ENCODE measurements at places on chromosomes 12 and 14.

GRCh38 chr12:76340680-76341435 lies 7.4 kb downstream of the BBS10 start:
- no peak for DNase-seq

DNA sequence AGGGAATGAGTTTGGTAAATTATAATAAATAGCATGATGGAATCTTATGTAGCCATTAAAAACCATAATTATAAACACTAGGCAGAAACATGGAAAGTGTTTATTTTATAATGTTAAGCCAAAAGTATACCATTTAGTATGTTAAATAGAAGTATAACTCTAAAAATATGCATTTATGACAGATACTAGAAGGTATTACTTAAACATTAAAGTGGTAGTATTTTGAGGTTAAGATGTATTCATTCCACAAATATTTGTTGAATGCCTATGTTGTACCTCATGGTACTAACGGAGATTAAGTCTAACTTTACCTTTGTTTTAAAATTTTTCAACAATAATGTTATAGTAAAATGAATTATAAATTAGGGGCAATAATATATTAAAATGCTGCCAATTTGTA lies 24.1 kb downstream of the TTC8 start:
- no peak for DNase-seq

GRCh38 chr12:104887452-104887851 lies 70.6 kb downstream of the SLC41A2 start:
- no peak for DNase-seq

GRCh38 chr14:68633131-68633991 lies 159.5 kb downstream of the ZFP36L1 start:
- no peak for DNase-seq

- no peak for DNase-seq
Measured at GRCh38 chr12:15605881-15606590, 183.2 kb downstream of the EPS8 start.

DNA sequence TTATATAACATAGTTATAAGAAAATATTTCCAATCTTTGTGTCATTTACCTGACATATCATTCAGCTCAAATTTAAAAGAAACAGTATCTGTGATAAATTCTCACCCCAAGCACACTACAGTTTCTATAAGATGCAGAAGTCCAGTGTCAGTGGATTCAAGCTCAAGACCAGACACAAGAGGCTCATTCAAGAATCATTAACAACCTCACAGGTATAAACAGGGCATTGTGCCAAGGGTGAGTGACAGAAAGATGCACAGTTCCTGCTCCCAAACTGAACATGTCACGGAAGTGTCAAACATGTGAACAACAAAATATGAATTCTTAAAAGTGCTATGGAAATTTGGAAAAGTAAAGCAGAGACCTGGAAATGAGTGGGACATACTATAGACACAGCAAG lies 12.8 kb downstream of the ATP2B1 start:
- DNase-seq = no peak

GRCh38 chr12:66756631-66757030 lies 77.8 kb upstream of the GRIP1 start:
- no peak for DNase-seq

DNA sequence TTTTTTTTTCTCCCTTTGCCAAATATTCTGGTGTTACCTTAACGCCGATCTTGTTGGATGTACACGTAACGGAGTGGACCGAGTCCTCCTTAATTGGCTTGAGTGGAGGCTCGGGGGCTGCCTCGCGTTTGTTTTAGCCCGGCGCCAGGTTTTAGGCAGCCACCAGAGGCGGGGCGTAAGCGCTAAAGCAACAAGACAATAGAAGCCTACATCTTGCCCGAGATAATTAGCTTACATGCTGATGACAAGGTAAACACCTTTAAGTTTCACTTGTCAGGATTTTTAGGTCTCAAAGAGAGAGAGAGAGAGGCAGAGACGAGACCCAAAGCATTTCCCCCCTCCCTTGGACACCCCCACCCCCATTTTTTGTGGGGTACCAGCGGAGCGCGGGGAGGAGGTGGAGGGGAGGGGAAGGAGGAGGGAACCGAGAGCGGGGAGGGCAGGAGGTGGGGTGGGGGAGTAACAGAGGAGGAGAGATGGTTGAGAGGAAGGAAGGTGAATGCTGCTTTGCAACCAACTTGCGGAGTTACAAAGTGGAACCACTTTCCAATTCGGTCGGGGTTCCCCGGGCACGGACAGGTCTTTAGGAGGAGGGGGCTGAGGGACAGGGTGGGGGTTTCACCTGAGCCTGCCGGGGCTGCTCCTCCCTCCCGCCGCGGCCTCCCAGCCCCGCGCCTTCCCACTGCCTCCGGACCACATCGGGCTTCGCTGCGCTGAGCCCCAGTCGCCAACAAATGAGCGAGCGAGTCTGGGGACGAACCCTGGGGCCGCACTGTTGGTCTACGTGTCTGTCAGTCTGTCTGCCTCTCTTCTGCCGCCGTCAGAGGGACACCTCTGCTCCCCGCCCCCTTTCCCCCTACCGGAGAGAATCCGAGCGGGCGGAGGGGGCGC lies at the start of gene NKX2-1:
Gene NKX2-1, minus strand, starts transcription at position 802 of the 891 bp plus-strand sequence. Its CDS starts 103 bp downstream, at position 699.
- peak; percentile 88 for DNase-seq

All from NCI-H345 (cell line).